ENCODE measurements at places on chromosomes 13 and 19. TPM values are rescaled to one million over a fixed set of nuclear protein-coding genes. Genes with fewer than 3 reads are reported as not detected.

ZNF470 gene
- 4.0 TPM for total RNA-seq

RAP2A gene
- 39.2 TPM for total RNA-seq

DNA sequence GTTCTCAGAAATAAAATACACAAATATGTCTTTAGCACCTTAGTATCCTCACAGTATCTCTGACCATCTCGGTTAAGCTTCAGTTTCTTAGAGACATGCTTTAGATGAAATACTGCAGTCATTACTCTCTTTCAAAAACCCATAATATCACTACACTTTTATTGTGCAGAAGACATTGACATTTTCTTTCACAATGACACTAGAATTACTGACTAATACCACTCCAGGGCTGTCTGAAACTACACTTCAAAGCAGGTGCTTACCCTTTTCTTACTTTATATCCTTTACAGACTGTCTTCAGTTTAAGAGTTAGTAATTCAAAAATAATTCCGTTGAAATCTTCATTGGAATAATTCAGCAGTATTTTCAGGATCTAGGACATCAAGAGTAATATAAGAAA lies 42.2 kb upstream of the SLITRK6 start:
- DNase-seq = no peak

DNA sequence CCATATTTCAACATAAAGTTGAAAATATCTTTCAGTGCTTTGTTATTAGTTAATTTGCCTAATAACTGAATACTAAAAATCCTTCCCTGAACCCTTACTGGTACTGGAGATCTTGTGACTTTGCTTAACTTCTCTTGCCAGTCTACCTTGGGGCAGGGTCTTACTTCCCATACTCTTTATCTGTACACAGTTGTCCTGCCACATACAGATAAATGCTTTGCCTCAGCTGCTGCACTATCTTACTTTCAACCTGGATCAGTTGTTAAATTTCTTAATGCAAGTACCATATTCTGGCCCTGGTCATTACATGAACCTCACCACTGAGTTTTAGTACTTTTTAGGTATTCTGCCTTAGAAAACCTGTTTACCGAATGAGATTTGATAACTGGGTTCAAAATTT lies 107.6 kb downstream of the PIBF1 start:
- no peak for DNase-seq

DNA sequence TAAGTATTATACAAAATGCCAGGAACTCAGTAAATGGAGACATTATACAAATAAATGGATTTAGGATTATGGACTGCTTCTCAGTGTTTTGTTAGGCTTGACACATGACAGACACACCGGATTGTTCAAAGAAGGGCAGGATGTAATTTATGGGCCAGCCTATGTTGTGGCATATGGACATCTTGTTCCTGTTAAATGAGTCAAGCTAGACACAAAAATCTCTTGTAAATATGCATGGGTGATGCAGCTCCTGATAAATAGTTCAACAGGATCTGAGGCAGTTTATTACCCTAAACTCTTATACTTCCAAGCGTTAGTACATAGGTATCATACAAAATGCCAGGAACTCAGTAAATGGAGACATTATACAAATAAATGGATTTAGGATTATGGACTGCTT lies 502.3 kb downstream of the TBC1D4 start:
- no peak for DNase-seq

DNA sequence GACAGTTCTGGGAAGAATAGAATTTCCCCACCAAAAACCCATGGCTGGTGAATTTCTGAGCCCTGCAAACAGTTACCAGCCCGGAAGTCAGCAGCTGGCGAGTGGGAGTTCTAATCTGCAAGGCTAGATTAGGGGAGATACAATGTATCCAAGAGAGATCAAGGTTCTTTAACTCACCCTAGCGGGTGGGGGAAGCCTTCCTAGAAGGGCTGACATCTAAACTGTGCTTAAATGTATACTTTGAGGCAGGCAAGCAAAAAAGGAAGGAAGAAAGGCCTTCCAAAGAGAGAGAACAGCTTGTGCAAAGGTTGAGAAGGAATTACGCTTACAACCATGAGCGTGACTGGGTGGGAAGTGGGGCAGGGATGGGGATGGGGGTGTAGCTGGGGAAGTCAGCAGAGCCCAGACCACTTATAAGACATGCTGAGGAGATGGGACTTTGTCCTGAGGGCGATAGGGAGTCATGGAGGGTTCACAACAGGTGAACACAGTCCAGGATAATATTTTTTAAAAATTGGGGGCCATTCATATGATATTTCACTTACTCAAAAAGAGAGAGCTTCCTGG lies 20.8 kb upstream of the ZNRF4 start:
- no peak for DNase-seq

- no peak for DNase-seq
These were observed 72.4 kb upstream of the EDNRB start for GRCh38 chr13:77991003-77991402.

C19orf81 gene
- total RNA-seq = not detected

NLRP7 gene
- not detected for total RNA-seq

FAM83E gene
- total RNA-seq = 4.1 TPM

- no peak for DNase-seq
These were observed 18.7 kb upstream of the TINCR start for GRCh38 chr19:5586300-5587070.

GRCh38 chr13:77523834-77524728 lies 11.4 kb upstream of the SCEL start:
- no peak for DNase-seq

CAMSAP3 gene
- total RNA-seq = 0.30 TPM

TNFAIP8L1 gene
- 20.1 TPM for total RNA-seq

FUT1 gene
- 0.09 TPM for total RNA-seq

CEP89 gene
- 17.9 TPM for total RNA-seq

GRCh38 chr13:93774506-93774905 lies 547.9 kb downstream of the GPC6 start:
- DNase-seq = no peak

WDR88 gene
- not detected for total RNA-seq

LYL1 gene
- 0.49 TPM for total RNA-seq

DNA sequence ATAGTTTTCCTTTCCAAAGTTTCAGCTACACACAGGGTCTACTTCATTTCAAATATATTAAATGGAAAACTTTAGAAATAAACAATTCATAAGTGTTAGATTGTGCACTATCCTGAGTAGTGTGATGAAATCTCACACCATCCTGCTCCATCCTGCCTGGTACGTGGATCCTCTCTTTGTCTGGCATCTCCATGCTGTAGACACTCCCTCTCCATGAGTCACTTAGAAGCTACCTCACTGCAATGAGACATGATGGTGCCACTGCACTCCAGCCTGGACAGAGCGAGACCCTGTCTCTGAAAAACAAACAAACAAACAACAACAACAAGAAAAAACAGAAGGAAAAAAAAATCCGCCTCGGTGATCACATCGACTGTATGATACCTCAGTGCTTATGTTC lies 191.8 kb downstream of the PCCA start:
- no peak for DNase-seq

GRCh38 chr13:35983206-35983605 lies 148.0 kb downstream of the DCLK1 start:
- DNase-seq = no peak

- DNase-seq = no peak
These were observed 1115.4 kb downstream of the SLITRK1 start for GRCh38 chr13:82766732-82767321.

GRCh38 chr13:69373747-69374425 lies 733.7 kb upstream of the ATXN8OS start:
- no peak for DNase-seq

B3GNT3 gene
- not detected for total RNA-seq

IGFL3 gene
- total RNA-seq = not detected

C19orf73 gene
- 1.8 TPM for total RNA-seq

DNA sequence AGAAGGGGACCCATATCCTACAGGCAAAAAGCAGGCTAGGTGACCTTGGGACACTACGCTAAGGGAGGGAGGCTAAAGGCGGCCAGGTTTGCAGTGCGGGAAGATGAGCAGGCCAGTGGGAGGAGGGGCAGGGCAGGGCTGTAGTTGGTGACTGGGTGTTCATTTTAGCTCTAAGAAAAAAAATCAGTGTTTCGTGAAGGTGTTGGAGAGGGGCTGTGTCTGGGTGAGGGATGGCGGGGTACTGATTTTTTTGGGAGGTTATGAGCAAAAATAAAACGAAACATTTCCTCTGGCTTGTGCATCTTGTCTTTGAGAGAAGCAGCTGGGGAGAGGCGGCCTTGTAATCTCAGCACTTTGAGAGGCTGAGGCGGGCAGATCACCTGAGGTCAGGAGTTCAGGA lies 4.3 kb upstream of the NUP62 start:
- no peak for DNase-seq

CEACAM16 gene
- total RNA-seq = not detected

GRCh38 chr19:1205114-1206099 lies at the start of gene STK11:
TSS of gene STK11 (plus strand) at chr19:1205778. CDS start at chr19:1206914, 1,136 bp downstream.
- peak; percentile 100 for DNase-seq

- no peak for DNase-seq
These were observed 29.5 kb downstream of the ZSWIM4 start for GRCh38 chr19:13824703-13825102.

DNA sequence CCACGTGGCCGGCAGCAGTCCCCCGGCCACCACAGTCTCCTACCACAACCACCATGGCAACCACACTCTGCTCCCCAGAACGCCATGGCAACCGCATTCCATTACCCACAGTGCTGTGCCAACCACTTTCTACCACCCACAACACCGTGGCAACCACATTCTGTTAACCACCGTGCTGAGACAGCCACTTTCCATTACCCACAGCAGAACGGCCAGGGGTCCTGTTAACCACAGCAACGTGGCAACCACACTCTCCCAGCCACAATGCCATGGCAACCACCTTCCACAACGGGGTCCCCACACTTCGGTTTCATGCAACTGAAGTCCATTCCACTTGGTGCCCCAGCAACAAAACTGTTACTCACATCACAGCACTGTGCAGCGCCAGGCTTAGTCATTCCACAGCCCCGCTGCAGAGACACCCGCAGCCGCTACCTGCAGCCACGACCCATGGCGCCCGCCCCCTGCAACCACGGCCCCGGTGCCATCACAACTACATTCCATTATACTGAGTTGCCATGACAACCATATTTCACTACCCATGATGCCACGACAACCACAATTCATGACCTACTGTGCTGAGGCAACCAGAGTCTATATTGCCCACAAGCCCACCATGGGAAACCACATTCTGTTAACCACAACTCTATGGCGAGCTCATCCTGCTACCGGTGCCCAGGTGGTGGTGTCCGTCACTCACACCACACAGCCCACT lies 10.0 kb downstream of the DPF1 start:
- peak; percentile 87 for DNase-seq

DNA sequence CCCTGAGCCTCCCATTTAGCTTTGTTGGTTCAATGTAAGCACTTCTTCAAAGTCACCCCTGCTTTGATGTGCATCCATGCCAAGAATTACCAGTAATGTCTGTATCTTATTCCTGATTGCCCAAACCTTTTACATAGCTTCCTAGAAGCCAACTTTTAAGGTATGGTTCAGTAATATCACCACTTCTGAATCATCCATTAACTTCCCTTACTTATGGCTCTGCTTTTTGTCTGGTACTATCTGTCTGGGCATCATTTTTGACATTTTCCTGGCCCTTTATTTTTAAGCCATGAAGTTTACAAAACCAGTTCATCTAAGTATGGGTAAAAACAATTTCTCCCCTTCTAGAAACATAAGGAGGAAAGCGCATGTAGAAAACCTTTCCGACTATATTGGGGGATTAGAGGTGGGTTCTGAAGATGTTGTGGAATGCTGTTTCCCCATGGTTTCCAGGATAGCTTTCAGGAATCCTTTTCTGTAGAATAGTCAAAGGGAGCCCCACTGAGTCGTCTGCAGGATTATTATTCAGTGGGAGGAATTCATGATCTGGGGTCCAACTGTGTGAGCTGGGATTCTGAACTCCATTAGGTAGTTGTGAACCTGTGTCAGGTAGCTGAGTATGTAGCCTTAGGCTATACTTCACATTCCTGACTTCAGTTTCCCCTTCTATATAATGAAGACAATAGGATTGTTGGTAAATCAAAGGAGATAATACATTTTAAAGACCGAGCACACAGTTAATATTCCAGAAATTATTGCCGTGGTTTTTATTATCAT lies 163.8 kb downstream of the SUCLA2 start:
- no peak for DNase-seq

TMEM86B gene
- total RNA-seq = 10.4 TPM

GRCh38 chr13:83765796-83766195 lies 116.5 kb downstream of the SLITRK1 start:
- DNase-seq = no peak

ZNF541 gene
- 0.40 TPM for total RNA-seq

LILRB4 gene
- total RNA-seq = not detected

GRCh38 chr13:90168953-90169352 lies 1178.5 kb upstream of the MIR17HG start:
- DNase-seq = no peak

DNA sequence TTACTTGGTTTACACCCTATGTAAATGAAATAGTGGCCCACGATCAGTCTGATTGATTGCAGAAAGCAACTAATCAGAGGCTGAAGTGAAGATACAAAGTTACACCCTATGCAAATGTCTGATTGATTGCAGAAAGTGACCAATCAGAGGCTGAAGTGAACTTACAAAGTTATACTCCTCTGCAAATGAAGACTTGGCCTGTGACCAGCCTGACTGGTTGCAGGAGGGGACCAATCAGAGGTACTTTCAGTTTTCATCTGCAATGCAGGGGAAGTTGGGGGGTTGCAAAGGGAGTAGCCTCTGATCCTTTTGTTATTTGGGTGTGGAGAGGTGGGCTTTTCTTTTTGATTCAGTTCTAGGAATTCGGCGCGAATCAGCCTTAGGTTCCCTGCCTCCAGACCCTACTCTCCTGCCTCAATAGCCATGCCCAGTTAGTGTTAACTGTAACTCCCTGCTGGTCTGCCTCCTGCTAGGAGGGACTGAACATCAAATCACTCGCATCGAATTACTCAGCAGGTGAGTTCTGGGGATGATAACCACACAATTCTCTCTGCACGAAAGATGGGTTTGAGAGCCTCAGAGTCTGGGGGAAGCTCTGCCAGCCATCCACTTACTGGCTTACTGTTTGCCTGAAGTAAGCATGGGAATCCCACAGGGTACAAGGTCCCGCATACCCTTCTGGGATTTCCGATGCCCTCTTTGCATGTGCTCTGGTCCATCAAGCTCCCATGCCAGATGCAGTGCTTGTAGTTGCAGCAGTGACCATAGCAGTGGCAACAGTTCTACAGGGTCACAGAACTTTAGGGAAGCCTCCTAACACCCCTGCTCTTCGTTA lies 7.5 kb downstream of the ARL11 start:
- peak; percentile 79 for DNase-seq

GRCh38 chr19:27964185-27964584 lies 1248.8 kb downstream of the UQCRFS1 start:
- DNase-seq = no peak

Data from activated CD8-positive, alpha-beta memory T cell treated with anti-CD3 and anti-CD28 coated beads, Interleukin-2, amount 10 ng/mL, durations not matched to agents 7 days and 5 days (primary cell).